ENCODE measurements at places on chromosomes 16 and 17. TPM values are rescaled to one million over a fixed set of nuclear protein-coding genes. Genes with fewer than 3 reads are reported as not detected.

SHBG gene
- total RNA-seq, result not detected

NUP88 gene
- total RNA-seq, result 80.4 TPM

EVI2A gene
- total RNA-seq, result 5.5 TPM

CCDC78 gene
- total RNA-seq, result 7.5 TPM

RPH3AL gene
- total RNA-seq, result 9.6 TPM

MYOCD gene
- 2.7 TPM for total RNA-seq

DNA sequence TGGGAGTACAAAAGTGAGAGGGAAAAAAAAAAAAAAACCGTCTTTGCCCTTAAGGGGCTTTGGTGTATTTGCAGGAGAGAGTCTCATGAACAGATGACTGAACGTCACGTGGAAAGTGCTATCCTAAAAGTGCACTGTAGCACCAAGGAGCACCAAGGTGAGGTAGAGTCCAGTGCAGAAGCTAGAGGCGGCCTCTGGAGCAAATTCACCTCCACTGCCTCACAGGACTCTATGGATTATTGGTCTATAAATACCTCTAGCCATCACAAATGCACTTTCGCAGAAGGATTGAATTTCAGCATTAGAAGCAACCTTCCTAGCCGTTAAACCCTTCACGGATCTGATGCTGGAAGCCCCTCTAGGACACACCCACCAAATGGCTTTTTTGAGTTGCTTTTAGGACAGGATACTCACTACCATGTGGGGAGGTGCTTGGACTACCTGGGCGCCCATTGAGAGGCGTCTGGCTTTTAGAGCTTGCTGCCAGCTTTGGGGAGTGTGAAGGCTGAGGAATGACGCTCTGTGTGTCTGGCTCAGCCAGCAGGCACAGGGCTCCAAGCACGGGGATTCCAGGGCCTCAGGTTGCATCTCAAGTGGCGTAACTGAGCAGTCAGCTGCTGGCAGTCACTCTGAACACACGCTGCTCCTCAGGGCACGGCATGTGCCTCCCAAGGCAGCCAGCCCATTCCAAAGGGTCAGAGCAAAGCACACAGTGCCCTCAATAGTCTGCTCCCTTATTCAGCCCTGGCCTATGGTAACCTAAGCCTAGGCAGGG, 52.7 kb downstream of the CDRT4 start:
- no peaks in the 10 kb centered on the region for H3K27me3 ChIP-seq
- H3K4me3 ChIP-seq, result no peak overlapping the region
- peak overlapping the region; percentile 95 for H3K27ac ChIP-seq
- peaks cover 28% of the 10 kb centered on the region for H3K4me1 ChIP-seq

DNA sequence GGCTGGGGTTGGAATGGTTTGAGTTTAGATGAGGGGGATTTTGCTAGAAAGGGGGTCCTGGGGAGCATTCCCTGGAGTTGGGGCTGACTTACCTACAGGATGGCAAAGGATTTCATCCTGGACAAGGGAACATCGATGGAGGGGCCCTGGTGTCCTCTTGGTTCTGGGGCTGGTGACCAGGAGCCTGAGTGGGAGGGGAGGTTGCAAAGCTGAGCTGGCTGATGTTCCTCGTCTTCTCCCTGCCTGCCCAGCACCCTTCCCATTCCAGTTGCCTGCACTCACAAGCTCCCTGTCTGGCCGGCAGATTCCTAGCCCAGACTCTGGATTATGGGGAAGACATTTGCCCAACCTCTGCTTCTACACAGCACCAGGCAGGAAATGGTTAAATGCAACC, 37.2 kb downstream of the ITGAE start:
- no peaks in the 10 kb centered on the region for H3K36me3 ChIP-seq
- H3K27me3 ChIP-seq, result peaks cover 4% of the 10 kb centered on the region
- H3K27ac ChIP-seq, result no peak overlapping the region
- DNase-seq, result no peak
- no peak overlapping the region for H3K4me3 ChIP-seq

DNA sequence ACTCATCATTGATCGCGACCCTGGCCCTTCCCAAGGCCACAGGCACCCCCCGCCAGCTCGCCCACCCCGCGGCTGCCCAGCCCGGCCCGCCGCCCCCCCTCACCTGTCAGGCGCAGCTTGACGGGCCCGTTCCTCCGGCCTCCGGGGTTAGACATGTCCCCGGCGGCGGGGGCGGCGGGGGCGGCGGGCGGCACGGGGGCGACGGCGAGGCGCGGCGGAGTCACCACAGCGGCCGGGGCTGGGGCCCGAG, 456 bp downstream of the SMURF2 start:
- DNase-seq, result no peak
- H3K4me3 ChIP-seq, result peak overlapping the region; percentile 54
- H3K27ac ChIP-seq, result peak overlapping the region; percentile 97
- H3K4me1 ChIP-seq, result peaks cover 7% of the 10 kb centered on the region
- H3K36me3 ChIP-seq, result no peaks in the 10 kb centered on the region

- no peaks in the 10 kb centered on the region for H3K27me3 ChIP-seq
- H3K4me1 ChIP-seq, result peaks cover 17% of the 10 kb centered on the region
- DNase-seq, result no peak
Observed at GRCh38 chr17:28858801-28859355, 4.1 kb downstream of the ERAL1 start.

DNA sequence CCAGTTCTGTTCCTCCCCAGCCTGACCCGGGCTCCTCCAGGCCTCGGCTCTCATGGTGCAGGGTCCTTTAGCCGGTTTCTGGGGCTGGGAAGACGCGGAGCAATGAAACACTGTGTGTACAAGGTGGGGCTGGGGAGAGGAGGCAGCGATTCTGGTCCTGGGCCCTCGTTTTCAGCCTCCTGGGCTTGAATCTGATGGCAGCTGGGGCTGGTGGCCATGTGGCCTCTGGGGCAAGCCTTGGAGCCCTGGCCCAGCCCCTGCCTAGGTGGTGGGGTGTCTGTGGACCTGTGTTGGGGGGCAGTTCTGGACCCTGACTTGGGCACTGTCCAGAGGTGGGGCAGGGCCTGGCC, 4.1 kb downstream of the FOXJ1 start:
- H3K27ac ChIP-seq, result no peak overlapping the region
- H3K4me1 ChIP-seq, result peaks cover 3% of the 10 kb centered on the region
- no peak for DNase-seq
- no peak overlapping the region for H3K4me3 ChIP-seq
- peaks cover 90% of the 10 kb centered on the region for H3K27me3 ChIP-seq
- H3K36me3 ChIP-seq, result no peaks in the 10 kb centered on the region

GRCh38 chr17:35808240-35808961, 883 bp upstream of the TAF15 start:
- peaks cover 52% of the 10 kb centered on the region for H3K4me1 ChIP-seq
- peak overlapping the region; percentile 81 for H3K4me3 ChIP-seq
- no peaks in the 10 kb centered on the region for H3K27me3 ChIP-seq
- peak overlapping the region; percentile 89 for H3K27ac ChIP-seq
- no peak for DNase-seq

DNA sequence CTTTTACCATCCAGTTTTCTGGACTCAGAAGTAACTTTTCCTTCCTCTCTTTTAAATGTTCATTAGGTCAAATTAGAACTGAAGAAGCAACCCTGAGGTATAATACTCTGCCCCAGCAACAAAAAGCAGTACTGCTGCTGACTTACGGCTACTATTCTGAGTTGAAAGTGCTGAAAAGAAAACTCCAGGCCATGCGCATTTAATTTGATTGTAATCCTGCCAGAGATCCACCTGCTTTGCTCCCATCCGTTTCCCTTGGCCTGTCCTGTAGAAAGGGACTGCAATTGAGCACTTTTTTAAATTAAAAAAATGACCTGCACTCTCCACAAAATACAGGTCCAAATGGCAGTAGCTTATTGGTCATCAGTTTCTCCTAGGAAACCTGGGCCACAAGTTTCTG, 61.6 kb downstream of the PITPNC1 start:
- no peaks in the 10 kb centered on the region for H3K36me3 ChIP-seq
- no peaks in the 10 kb centered on the region for H3K27me3 ChIP-seq
- no peak overlapping the region for H3K4me3 ChIP-seq
- no peak overlapping the region for H3K27ac ChIP-seq
- no peak for DNase-seq

DNA sequence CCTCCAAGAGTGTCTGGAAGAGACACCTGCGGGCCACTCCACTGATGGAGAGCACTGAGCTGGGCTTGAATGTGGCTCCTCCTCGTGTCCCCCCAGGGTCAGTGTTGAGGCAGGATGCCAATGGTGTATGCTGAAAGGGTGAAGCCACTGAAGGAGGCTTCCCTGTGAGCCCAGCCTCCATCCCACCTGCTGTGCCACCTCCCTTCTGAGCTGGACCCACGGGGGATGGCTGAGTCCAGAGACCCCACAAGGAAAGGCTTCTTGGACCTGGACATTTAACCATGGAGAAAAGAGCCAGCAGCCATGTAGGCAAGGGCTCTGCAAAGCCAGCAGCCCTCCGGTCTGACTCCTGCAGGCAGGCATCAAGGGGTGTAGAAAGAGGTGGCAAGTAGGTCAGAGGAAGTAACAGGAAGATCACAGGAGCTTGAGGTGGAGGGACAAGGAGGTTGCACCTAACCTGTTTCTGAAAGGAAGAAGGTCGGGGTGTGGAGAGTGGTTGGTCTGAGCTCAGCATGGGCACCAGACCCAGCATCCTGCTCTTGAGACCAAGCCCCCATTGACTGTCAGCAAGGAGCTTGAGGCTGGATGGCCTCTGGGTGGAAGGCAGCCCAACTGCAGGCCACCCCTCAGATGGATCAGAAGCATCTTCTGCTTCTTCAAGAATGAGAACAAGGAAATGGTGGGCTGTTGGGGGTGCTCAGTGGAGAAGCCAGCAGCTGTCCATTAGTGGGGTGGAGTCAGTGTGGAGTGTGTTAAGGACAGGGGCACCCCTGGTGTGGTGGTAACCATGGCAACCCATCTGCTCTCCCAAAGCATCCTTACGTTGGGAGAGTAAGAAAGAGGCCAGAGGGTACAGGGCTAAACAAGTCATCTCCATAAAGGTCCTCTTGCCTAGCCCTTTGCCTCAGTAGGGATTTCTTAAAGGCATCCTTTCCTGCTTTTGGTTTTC, 80.7 kb downstream of the PLD6 start:
- H3K27ac ChIP-seq, result peak overlapping the region; percentile 25
- no peaks in the 10 kb centered on the region for H3K27me3 ChIP-seq
- no peak for DNase-seq
- H3K4me1 ChIP-seq, result peaks cover 6% of the 10 kb centered on the region

GRCh38 chr17:54950116-54950515, 18.3 kb downstream of the COX11 start:
- no peak overlapping the region for H3K4me3 ChIP-seq
- no peak overlapping the region for H3K27ac ChIP-seq
- no peaks in the 10 kb centered on the region for H3K36me3 ChIP-seq
- no peaks in the 10 kb centered on the region for H3K4me1 ChIP-seq
- no peak for DNase-seq

- H3K36me3 ChIP-seq, result no peaks in the 10 kb centered on the region
- no peak for DNase-seq
Observed at GRCh38 chr16:74761665-74762064, 13.0 kb downstream of the FA2H start.

DNA sequence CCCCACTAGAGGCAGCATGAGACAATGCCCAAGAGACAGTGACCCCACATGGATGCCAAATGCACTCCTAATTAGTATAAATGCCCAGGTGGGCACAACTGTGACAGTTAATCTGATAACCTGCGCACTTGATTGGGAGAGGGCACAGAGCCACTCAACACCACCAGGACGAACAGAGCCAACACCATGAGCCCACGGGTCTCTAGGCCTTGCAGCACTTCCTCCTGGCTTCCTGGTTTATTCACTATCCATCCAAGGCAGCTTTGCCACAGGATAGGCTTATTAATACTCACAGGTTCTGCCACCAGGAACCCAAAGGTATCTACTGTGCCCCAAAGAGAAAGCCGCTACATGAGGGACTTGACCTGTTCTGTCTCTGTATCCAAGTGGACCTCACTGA, 14.9 kb downstream of the AXIN2 start:
- peaks cover 16% of the 10 kb centered on the region for H3K36me3 ChIP-seq
- H3K4me3 ChIP-seq, result no peak overlapping the region
- no peak overlapping the region for H3K27ac ChIP-seq
- DNase-seq, result no peak

- H3K27me3 ChIP-seq, result peaks cover 48% of the 10 kb centered on the region
- no peak overlapping the region for H3K27ac ChIP-seq
- no peak overlapping the region for H3K4me3 ChIP-seq
- no peak for DNase-seq
Observed at GRCh38 chr16:55653106-55653505, 2.7 kb upstream of the SLC6A2 start.

GRCh38 chr16:85880861-85881260, 18.1 kb upstream of the IRF8 start:
- no peaks in the 10 kb centered on the region for H3K27me3 ChIP-seq
- no peak overlapping the region for H3K27ac ChIP-seq
- no peak overlapping the region for H3K4me3 ChIP-seq
- no peak for DNase-seq
- H3K36me3 ChIP-seq, result no peaks in the 10 kb centered on the region
- no peaks in the 10 kb centered on the region for H3K4me1 ChIP-seq
